ENCODE measurements at places on chromosomes 13 and 19. TPM values are rescaled to one million over a fixed set of nuclear protein-coding genes. Genes with fewer than 3 reads are reported as not detected.

The C19orf47 gene
- total RNA-seq: 9.2 TPM

The POU2F2 gene
- 2.1 TPM for total RNA-seq

The FPR3 gene
- total RNA-seq: 7.1 TPM

The IGFLR1 gene
- 5.4 TPM for total RNA-seq

GRCh38 chr13:61672756-61673155 lies 257.1 kb upstream of the PCDH20 start:
- no peak for DNase-seq

- DNase-seq: no peak
These were observed 5.8 kb downstream of the KIRREL2 start for GRCh38 chr19:35862528-35862927.

DNA sequence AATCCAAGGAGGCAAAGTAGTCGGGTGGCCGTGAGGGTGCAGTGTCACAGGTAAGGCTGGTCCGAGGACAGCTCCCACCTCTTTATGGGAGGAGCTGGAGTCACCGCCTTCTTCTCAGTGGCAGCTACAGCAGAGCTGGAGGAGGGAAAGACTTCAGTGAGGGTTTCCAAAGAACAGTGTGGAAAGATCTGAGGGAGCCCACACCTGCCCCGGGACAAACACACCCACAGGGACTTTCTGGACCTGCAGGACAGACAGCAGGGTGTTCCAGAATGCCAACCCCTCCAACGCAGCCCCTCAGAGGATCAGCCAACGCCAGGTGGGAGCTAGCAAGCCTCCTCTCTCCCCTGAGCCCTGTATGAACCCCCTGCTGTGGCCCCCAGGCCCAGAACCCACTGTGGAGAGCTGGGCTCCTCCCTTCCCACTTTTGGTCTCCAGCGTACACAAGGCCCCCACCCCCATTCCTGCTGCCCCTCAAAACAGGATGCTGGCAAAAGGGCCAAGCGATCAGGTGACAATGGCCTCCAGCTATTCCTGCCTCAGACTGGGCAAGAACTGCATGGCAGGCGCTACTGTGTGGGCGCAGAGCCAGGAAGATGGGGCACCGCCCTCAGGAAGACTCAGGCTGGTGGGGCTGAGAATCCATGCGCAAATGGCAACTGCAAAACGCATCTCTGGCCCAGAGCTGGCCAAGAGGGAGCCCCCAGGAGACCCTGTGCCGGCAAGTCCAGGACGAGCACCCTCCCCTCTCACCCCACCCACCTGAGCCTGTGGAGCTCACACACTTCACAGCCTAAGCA lies 3.5 kb upstream of the CD320 start:
- DNase-seq: peak; percentile 75

DNA sequence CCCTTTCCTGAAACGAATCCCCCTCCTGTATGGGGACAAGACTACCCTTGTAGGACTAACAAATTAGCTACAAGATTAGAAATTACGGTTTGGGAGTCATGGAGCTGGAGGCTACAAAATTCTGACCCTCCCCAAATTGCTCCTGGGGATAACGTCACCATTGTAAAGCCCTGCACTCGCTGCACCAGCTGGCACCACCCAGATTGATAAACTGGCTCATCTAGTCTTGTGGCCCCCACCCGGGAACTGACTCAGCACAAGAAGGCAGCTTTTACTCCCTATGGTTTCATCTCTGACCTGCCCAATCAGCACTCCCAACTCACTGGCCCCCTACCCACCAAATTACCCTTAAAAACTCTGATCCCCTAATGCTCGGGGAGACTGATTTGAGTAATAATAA lies 150.6 kb upstream of the TSC22D1 start:
- DNase-seq: peak; percentile 42

- no peak for DNase-seq
These were observed 125.2 kb upstream of the OBI1 start for GRCh38 chr13:78784014-78784750.

GRCh38 chr19:51600940-51601580 lies 29.1 kb downstream of the SIGLEC5 start:
- DNase-seq: no peak

DNA sequence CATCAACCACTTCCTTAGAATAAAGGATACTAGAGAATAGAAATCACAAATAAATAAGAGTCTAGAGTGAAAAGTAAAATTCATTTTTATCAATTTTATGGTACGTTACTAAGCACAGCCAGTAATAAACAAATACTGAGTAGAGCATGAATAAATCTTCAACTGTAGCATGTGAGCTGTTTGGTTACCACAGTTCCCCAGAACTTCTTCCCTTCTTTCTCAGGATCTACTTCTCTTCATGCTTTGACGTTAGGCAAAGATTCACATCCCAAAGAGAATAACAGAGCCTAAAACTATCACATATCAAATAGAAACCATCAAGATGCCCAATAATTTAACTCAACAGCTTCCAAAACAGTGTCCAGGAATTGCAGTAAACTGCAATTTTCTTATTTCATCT lies 7.4 kb downstream of the RUBCNL start:
- DNase-seq: no peak

- no peak for DNase-seq
These were observed 16.0 kb downstream of the UPF1 start for GRCh38 chr19:18847549-18848463.

- DNase-seq: no peak
These were observed 7.7 kb upstream of the ZNF611 start for GRCh38 chr19:52742516-52742915.
